ENCODE measurements at places on chromosomes 1 and 21.

DNA sequence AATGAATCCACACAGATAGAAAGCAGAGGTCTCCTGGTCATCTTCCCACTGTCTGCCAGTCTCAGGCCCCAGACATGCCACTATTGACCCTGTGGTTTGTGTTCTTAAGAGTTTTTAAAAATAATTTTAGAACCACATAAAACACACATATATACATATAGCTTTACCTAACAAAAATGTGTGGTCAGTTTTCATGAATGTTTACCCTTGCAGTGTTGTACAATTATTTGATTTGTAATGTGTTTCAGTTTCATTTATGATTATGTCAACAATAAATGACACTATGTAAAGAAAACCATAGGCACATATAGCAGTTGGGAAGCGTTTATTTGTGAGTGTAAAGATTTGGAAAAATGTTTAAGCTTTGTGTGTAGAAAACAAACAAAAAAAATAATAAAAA, 17.1 kb downstream of the CHAF1B start:
- DNase-seq, result no peak

- DNase-seq, result no peak
These were observed 55.5 kb upstream of the TRAPPC10 start for GRCh38 chr21:43956670-43957035.

GRCh38 chr1:58927722-58928085, 143.9 kb upstream of the JUN start:
- DNase-seq, result no peak

GRCh38 chr1:17156108-17156507, 36.9 kb upstream of the PADI2 start:
- no peak for DNase-seq

Data from stimulated activated CD8-positive, alpha-beta memory T cell treated with anti-CD3 and anti-CD28 coated beads, Interleukin-7, amount 100 ng/mL, for 1 hour (primary cell).